ENCODE measurements at places on chromosomes 7 and 10.

GRCh38 chr10:12394241-12395033, 45.1 kb downstream of the CAMK1D start:
- no peak for DNase-seq

DNA sequence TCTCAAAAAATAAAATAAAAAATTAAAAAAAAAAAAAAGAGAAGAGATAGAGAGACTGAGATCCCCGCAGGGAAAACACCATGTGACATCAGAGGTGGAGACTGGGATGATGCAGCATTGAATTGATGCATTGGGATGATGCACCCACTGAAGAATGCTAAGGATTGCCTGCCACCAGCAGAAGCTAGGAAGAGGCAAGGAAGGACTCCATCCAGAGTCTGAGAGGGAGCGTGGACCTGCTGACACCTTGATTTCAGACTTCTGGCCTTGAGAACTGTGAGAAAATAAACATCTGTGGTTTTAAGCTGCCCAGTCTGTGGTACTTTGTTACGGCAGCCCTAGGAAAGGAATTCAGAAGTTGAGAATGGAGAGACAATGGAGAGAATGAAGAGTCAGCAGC, 89.8 kb upstream of the PRPS1L1 start:
- no peak for DNase-seq

- no peak for DNase-seq
Observed at GRCh38 chr7:79091661-79092060, 361.8 kb downstream of the MAGI2 start.

DNA sequence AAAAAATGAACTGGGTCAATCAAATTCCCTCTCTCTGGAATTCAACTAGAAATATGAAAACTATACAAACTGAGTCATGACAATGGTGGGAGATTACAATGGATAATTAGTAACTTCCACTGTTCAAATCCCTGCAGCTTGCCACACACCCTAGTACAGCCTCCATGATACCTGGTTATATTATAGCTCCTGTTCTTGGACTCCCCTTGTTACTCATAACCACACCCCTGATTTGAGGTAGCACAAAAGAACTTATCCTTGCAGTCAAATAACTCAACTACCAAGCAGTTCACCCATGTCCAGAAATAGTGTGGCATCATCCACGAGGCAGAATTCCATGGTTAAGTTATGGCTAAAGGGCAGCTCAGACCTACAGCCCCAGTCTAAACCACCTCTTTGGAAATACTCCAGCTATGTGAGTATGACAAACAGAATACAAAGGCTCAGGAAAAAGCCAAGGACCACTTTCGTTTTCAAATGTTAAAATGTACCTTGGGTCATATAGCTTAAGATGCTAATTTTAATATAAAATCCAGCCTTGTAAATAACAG, 164.7 kb downstream of the CPEB3 start:
- DNase-seq = no peak

DNA sequence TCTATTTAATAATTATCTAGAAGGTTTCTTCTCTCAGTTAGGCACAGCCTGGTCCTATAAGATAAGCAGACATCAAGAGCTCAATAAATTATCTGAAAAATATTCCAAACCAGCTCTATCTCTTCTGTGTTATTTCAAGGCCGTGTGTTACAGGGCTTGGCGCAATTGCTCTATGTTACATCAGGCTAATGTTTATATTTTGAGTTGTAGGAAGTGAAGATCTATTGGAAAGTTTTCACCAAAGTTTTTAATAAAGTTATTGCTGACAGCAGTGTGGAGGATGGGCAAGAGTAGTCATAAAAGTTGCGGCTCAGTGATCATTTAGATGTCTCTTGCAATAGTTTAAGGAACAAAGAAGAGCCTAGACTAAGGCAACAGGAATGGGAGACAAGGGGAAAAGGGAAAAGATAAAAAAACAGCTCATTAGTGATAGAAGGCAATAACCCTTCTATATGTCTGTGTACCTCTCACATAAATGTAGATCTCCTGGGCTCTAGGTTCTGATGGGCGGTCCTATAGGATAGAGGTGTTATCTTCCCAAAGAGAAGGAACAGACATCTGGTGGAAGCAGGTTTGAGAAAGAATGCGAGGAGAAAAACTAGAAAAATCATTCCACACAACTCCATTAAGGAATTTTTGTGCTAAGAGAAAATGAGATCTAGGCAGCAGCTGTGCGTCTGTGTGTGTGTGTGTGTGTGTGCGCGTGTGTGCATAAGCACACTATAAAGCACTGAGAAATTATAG, 5.9 kb upstream of the ANKRD7 start:
- no peak for DNase-seq

DNA sequence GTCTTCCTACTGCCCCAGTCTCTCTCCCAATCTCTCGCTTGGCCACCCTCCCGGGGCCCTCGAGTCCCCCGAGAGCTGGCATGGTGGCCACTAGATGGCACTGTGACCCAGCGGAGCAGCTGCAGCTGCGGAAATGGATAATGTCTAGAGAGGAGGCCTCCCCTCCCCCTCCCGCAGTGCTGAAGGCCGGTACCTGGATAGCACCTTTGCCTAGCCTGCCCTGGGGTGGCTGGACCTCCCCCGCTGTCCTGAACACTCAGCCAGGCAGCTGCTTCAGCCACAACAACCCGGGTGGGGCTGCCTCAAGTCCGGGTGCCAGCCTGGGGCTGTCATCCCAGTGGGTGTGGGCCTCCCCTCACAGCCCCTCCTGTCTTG, 65.2 kb downstream of the GOLGA7B start:
- DNase-seq = peak; percentile 59

GRCh38 chr10:75531571-75532031, 100.2 kb downstream of the LRMDA start:
- DNase-seq = no peak

DNA sequence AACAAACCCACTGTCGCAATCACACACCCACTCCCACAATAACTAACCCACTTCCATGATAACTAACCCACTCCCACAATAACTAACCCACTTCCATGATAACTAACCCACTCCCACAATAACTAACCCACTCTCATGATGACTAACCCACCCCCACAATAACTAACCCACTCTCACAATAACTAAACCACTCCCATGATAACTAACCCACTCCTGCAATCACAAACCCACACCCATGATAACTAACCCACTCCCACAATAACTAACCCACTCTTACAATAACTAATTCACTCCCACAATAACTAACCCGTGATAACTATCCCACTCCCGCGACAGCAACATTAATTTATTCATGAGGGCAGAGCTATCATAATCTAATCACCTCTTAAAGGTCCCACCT, 105.8 kb downstream of the COL13A1 start:
- no peak for DNase-seq

- DNase-seq = no peak
Observed at GRCh38 chr7:97118306-97118917, 914 bp downstream of the SDHAF3 start.

DNA sequence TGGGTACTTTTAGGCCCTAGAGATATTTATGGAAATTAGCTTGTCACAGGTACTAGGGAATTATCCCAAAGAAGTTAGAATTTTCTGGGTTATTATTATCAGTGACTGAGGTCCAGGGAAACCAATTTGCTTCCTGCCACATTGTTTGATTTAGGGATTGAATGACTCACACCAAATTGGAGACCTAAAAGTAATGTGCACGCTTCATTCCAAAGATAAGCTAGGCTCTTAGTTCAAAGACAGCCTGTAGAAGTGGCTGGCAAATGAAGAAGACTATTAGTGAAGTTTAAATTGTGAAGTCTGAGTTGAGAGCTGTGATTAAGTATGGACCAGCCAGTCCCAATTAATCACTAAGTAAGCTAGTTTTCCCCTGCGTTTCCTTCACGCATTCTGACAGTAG, 188.1 kb upstream of the MYO3A start:
- no peak for DNase-seq

DNA sequence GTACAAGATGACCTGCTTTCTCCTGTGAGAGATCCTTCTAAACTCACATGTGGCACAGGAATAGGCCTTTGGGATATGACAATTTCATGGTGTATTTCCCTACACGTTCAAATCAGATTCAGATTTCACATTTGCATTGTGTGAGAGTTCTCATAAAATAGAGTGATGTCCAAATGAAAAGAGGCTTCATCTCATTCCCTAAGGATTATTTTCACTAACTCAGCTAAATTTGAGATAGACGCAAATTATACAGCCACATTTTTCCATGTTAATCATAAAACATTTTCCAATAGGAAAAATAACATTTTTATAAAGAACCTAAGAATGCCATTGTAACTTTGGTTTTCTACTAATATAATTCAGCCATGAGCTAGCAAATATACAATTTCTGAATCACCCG, 35.5 kb upstream of the PARD3 start:
- no peak for DNase-seq

GRCh38 chr10:15426558-15426957, 55.5 kb upstream of the FAM171A1 start:
- DNase-seq = no peak

DNA sequence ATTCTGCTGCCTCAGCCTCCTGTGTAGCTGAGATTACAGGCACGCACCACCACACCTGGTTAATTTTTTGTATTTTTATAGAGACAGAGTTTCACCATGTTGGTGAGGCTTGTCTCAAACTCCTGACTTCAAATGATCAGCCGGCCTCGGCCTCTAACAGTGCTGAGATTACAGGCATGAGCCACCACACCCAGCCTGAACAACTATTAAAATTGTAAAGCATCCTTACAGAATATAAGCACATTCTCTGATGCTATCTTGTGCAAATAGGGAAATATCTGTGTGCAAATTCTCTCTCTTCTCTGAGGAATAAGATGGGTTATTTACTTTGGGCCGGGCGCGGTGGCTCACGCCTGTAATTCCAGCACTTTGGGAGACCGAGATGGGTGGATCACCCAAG, 12.5 kb downstream of the NUDCD3 start:
- DNase-seq = no peak

- no peak for DNase-seq
Observed at GRCh38 chr10:52318136-52318701, 4.1 kb downstream of the DKK1 start.

DNA sequence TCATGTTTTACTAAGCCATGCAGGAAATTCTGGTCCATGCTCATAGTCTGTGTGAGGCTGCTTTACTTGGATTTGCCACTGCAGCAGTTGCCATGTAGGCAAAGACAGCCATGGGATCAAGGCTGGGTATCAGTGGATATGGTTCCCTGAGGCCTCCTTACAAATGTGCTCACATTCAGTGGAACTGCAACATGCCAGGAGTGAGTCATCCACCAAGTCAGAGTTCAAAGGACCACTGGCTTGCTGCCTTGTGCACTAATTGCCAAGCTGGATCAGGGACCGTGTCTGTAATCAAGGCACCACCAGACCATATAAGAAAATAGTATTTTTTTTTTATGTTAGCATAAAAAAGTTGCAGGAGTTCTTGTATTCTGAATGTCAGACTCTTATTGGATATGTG, 101.0 kb downstream of the CDCA7L start:
- DNase-seq = no peak

DNA sequence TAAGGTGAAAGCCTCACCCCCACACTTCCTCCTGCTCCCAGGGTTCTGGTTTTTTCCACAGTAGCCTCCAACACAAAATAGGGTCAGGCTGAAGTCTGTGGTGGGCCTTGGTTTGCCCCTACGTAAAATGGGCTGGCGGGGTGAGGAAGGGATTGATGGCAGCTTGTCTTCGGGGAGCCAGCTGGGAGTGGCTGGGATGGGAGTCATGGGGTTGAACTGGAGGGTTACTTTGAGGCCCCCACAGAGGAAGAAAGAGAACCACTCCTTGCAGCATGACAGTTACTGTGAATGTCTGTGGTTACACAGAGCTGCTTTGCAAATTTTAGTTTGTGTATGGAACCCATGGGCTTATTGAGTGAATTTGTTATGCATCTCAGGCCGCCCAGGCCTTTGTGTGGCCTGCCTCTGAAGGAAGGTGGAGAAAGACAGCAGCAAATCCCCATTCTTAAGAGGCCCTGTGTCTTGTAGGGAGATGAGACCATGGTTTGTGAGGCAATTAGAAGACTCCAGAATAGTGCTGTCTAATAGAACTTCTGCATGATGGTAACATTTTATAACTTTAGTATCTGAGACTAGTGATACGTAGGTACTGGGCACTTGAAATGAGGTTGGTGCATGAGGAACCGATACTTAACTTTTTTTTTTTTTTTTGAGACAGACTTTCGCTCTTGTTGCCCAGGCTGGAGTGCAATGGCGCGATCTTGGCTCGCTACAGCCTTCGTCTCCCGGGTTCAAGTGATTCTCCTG, 8.1 kb downstream of the TRIM8 start:
- DNase-seq = no peak

- DNase-seq = no peak
Observed at GRCh38 chr10:131620314-131620713, 280.5 kb upstream of the PPP2R2D start.

DNA sequence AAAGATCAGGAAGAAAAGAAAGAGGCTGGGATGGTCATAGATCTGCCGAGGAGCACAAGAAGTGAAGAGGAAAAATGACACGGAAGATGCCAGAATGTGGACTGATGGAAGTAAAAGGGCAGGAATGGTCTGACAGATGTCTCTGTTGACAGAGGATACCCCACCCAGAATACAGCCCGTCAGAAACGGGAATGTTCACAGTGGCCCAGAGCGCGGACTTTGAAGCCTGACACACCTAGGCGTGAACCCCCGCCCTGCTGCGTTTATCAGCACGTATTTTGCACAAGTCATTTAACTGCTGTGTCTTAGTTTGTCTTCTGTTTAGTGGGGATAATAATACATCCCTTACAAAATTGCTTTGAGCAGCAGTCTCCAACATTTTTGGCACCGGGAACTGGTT, 27.1 kb downstream of the AKR1B1 start:
- no peak for DNase-seq

GRCh38 chr7:18671176-18671575, 175.6 kb downstream of the HDAC9 start:
- DNase-seq = no peak

- DNase-seq = no peak
Observed at GRCh38 chr10:99429517-99430095, 818 bp downstream of the GOT1 start.

DNA sequence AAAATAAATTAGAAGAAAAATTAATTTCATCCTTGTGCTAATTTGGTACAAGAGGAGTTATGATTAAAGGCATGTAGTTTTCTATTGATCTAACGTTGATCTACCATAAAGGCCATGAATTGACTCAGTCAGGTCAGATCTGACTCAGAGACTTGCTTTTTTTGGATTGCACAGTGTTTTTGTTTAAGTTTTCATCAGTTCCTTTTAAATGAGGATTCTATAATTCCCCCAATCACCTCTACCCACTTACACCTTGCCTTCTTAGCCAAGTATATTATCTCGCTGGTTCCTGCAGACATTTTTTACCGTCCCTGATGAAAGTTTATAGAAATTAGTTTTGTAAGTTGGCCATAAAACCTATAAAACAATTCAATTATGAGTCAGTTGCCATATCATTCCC, 132.4 kb upstream of the PALS2 start:
- DNase-seq = no peak
